ENCODE measurements at places on chromosomes 11 and 22.

DNA sequence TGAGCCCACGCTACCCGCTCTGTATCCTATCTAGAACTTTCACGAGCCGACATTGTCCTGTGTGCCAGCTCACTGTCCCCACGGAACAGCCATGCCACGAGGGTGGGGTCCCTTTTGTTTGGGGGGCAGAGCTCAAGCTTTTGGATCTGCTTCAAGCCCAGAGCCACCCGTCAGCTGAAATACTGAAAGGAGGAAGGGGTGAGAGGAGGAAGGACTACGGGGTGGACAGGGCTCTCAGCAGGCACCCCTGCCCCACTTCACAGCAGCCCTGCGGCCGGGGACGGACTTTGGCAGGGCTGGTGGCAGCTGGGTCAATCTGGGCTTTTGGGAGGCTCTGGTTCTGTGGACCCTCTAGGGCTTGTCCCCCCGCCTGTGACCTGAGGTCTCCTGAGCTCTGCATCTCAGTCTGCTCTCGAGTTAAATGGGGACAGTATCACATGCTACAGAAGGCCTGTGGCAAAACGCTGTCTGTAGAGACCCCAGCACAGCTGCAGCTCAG, 30.0 kb upstream of the MUC5AC start:
- no peak for DNase-seq

DNA sequence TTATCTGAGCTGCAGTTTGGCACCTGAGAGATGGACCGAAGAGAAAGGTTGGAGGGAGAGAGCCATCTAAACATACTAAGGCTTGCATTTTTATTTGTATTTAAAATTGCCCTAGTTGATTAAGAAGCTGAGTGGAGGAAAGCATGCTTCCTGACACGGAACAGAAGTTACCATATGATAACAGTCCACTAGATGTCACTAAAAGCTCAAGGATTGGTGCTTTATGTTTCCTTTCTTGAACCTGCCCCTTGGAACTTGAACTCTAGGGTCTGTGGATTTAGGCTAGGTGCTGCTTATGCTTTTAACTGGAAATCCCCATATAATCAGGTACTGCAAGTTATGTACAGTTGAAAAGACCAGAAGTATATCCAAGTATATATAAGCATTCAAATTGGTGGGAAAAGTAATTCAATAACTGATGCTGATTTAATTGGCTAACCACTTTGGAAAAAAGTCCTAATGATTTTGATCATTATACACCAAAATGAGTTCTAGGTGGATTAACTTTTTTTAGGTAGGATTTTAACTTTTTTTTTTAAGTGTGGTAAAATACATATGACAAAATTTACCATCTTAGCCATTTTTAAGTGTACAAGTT, 9.5 kb downstream of the RBMXL2 start:
- DNase-seq: no peak

GRCh38 chr11:121449123-121449522, 3.0 kb upstream of the SORL1 start:
- peak; percentile 62 for DNase-seq

DNA sequence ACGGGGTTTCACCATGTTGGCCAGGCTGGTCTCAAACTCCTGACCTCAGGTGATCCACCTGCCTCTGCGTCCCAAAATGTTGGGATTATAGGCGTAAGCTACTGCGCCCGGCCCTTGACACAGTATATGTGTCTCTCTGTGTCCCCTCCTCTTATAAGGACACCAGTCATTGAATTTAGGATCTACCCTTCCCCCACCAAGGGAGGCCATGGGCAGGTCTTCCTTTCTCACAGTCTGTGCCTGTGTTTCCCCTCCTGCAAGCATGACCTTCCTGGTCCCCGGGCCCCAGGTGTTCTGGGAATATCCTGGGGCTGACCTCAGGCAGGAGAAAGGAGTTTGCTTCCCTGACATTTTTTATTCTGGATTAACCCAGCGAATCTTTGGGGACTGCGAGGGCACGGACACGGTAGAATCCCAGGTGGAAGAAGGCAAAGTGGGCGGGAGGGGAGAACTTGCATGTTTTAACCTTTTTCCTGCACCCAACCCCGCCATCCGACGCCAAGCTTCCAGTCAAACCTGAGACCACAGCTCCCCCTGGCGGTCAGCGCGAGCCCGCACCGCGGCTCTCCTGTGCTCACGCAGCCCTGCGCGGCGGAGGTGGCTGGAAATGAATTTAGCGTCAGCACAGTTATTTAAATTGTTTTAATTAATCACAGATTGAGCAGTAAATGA, 42.1 kb upstream of the ISX start:
- DNase-seq: peak; percentile 50

- DNase-seq: no peak
Measured at GRCh38 chr11:112548641-112549040, 288.0 kb upstream of the PLET1 start.

DNA sequence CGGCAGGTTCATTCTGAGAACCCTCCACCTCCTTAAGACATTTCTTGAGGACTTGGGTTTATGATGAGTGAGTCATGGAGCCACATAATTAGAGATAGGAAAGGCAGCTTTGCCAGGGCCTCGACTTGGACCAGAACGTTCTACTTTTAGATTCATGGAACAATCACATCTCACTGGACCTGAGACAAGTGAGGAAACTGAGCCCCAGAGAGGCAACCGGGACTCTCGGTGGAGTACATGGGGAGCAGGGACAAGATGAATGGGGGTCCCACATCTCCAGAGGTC, 59.5 kb downstream of the LINC01488 start:
- no peak for DNase-seq

GRCh38 chr11:34263441-34264091, 94.2 kb downstream of the ABTB2 start:
- no peak for DNase-seq

GRCh38 chr22:46596819-46597218, 23.4 kb upstream of the GRAMD4 start:
- DNase-seq: no peak

GRCh38 chr11:128731041-128731663, 37.3 kb downstream of the FLI1 start:
- peak; percentile 47 for DNase-seq

DNA sequence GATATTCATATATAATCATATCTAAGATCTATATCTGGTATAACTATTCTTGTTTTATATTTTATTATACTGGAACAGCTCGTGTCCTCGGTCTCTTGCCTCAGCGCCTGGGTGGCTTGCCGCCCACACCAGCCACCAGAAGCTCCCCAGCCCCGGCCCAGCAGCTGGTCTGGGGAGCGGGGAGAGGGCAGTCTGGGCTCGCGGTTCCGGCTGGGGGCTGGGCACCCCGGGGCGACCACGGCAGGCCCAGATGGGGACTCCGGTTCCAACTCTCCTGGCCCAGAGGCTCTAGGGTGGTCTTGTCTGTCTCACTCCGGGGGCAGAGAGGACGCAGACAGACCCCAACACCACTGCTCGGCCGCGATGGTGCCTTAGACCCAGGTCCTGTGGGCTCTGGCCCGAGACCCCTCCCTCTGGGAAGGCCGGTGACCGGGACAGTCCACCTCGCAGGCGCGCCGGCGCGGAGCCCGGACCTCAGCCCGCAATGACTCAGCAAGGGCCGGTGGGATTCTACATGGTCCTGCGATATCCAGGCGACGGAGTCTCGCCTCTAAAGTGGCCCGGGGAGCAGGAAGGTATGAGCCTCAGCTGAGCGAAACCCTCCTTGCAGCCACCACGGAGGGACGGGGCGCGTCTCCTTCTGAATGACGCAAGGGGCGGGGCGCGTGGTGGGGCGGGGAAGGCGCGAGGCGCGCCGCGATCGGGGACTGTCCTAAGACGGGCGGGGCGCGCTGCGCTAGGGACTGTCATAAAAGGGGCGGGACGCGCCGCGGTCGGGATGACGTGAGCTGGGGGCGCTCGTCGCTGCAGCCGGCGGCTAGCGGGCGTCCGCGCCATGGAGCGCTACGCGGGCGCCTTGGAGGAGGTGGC, at the start of gene DGCR6:
DGCR6 (plus strand) TSS at position 781 of the 870 bp plus-strand sequence; CDS start at position 836, 55 bp downstream.
- no peak for DNase-seq

- no peak for DNase-seq
Measured at GRCh38 chr11:134200688-134201087, 23.1 kb downstream of the NCAPD3 start.

GRCh38 chr11:64384981-64385944, 26.3 kb downstream of the RPS6KA4 start:
- DNase-seq: no peak

DNA sequence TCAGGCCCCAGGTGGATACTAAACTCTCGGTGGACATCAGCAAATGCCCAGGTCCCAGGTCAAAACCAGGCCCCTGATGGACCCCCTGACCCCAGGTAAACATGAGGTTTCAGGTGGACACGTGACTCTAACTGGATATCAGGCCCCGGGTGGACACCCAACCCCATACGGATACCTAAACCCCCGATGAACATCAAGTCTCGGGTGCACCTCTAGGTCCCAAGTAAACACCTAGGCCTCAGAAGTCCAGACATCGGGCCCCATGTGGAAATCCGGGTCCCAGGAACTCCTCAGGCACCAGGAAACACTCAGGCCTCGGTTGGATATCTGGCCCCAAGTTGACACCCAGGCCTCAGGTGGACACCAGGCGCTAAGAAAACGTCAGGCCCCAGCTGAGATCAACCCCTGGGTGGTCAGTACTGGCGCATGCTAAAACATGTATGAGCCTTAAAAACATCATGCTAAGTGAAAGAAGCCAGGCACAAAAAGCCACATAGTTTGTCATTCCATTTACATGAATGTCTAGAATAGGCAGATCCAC, 54.4 kb upstream of the SEPTIN5 start:
- DNase-seq: no peak

GRCh38 chr11:120651836-120652235, 140.3 kb downstream of the GRIK4 start:
- no peak for DNase-seq

DNA sequence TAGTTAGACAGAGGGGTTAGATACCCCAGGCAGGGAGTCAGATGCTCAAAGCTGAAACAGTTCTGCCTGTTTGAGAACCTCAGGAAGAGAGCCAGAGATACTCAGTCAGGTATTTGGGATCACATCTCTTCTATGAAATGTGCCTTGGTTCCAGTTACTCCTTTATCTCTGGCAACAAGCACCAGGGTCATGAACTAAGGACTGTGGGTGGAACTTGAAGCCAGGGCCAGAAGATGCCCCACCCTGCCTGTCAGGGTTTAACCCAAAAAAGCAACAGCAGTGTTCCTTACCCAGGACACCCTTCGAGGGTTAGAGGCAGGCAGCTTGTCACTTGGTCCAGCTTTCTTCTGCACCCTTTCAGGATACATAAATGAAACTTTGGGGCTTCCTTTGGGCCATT, 15.0 kb upstream of the WT1 start:
- no peak for DNase-seq

GRCh38 chr11:40149721-40150120, 1309.7 kb downstream of the LRRC4C start:
- DNase-seq: no peak

- DNase-seq: no peak
Measured at GRCh38 chr11:63846897-63847296, 8.0 kb downstream of the MARK2 start.

GRCh38 chr22:20086763-20087162, 6.7 kb downstream of the DGCR8 start:
- DNase-seq: no peak

DNA sequence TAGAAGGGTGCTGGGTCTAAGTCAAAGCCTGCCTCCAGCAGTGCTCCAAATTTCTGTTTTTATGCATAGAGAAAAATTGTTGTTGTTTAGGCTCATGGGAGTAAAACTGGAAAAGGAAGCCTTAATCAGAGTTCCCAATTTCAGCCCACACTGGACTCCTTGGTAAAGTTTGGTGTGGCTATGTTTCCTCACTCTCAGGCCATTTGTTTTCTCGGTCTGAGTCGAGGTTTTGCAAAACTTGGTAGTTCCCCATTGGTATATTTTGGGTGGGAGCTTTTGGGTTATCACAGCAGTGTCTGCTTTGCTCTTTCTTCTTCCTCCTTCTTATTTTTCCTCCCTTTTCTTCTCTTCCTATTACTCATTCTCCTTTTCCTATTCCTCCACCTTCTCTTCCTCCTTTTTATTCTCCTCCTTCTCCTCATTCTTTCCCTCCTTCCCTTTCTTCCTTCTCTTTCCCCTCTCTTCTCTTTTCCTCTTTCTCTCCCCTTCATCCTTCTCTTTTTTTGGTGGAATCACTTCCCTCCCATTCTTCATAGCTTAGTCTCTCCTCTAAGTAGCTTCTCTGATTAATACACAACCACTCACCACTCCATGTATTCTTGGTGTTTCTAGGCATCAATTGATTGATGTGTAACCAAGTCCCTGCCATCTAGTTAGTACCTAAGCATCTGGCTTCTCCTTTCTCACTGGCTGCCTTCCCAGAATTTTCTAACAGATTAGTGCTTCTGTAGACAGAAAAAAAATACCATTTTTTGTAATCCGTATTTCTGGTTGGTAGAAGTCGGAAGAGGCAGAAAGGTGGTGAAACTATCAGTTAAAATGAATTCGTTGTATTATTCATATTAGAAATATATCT, 10.1 kb downstream of the SLC5A1 start:
- DNase-seq: no peak

Measured in CD4-positive, alpha-beta T cell treated with Interleukin-17A for 4 hours (primary cell).